ENCODE measurements at places on chromosomes 12 and 14.

DNA sequence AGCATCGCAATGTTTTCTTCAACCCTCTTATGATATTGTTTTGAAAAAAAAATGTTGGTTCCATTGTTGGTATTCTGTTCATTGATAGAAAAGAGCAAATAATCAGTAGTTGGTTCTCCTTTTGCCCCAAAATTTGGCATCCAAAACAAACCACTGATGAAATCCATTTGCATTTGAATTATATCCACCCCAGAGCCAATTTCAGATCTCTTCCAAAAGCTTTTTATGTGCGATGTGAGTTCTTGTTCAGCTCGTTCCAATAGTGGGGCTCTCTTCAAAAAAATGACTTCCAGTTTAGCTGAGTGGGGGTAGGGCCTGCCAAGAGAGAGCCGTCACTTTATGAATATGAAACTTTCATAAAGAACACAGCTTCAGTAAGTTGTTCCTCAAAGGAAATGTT, 130.7 kb downstream of the DIO2 start:
- DNase-seq = no peak

DNA sequence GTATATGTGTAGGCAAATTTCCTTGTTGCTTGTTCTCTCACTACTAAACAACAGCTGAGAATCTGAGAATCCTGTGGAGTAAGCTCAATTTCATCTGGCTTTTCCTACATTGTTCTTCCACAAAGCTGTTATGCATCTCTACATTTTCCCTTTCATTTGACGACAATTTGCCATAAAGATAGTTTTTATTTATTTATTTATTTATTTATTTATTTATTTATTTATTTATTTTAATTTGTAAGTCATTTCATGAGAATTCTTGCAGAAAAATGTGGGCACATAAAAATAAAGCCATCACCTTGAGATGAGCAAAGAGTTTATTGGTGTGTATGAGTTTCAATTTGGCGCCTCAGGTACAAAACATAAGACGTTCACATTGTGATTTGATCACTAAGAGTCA, 545.9 kb upstream of the SEL1L start:
- DNase-seq = no peak

DNA sequence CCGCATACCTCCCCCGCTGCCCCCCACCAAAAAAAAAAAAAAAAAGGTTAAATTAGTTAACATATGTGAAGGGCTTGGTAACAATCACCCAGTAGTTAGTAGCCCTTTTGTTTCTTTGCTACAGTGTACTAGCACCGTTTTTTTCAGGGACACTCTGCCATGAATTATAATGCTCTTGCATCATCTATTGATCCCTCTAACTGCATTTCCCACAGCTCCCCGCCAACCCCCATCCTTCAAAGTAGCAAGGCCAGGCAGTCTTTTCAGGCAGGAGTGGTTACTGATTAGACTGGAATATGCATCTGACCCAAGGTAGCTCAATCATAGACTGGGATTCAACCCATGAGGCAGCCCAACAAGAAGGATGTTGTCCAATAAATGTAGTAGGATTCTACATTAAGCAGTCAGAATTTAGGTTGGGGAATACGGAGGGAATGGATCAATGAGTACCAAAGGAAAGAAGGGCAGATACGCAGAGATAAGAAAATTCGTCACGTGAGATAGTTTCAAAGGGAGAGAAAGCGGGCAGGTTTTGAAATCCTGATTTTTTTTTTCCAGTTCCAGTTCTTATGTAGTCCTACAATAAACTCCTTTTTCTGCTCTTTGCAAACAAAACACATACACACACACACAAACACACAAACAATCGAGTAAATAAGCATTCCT, 39.8 kb upstream of the CRACR2A start:
- no peak for DNase-seq

GRCh38 chr12:115374480-115375185, 690.7 kb upstream of the TBX3 start:
- DNase-seq = peak; percentile 28

- DNase-seq = no peak
These were observed 576.0 kb downstream of the NRXN3 start for GRCh38 chr14:78746086-78746595.

DNA sequence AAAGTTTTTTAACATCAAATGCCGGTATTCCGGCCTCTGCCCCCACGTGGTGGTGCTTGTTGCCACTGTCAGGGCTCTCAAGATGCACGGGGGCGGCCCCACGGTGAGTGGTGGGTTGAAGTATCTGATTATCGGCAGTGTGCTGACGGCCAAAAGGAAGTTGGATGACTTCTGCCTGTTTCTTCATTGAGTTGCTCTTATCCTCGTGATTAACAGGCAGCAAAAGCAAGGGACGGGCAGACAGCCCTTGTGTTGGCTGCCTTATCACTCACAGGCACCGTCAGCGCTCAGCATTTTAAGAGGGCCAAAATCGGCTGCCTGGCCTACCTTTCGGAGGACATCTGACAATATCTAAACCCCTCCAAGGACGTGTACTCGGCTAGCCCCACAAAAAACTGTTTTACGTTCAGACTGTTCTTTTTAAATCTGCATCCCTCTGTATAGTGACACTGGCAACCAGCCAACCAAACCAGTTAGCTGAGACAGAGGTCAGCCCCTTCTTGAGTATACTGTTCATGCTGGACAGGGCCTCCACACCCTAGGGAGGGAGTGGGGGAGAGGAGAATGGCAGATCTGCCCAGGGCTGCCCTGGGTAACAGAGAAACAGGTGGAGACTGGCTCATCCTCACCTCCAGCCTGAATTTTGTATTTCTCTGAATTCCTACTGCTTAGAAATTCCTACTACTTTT, 22.9 kb upstream of the AKAP5 start:
- DNase-seq = no peak

All from GM20000 (cell line).